GM19239 (cell line): ENCODE measurements at places on chromosomes 7 and 10.

- DNase-seq, result no peak
Measured at GRCh38 chr7:70597066-70597465, 534.9 kb upstream of the GALNT17 start.

- no peak for DNase-seq
Measured at GRCh38 chr10:33861016-33861704, 526.7 kb upstream of the NRP1 start.

GRCh38 chr7:131692131-131692960, 135.9 kb upstream of the PODXL start:
- DNase-seq, result peak; percentile 28

DNA sequence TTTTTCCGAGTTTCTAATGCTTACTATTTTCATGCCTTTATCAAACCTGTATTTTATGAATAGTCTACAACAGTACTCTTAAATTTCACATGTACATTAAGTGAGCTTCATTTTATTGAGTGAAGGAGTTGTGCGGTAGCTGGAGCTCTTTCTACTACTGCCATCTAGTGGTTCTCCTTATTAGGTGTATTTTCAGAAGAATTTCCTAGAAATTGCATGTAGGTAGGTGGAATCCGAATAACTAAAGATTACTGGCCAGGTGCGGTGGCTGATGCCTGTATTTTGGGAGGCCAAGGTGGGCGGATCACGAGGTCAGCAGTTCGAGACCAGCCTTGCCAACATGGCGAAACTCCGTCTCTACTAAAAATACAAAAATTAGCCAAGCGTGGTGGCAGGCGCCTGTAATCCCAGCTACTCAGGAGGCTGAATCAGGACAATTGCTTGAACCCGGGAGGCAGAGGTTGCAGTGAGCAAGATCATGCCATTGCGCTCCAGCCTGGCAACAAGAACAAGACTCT, 38.3 kb downstream of the LRRC72 start:
- peak; percentile 15 for DNase-seq

DNA sequence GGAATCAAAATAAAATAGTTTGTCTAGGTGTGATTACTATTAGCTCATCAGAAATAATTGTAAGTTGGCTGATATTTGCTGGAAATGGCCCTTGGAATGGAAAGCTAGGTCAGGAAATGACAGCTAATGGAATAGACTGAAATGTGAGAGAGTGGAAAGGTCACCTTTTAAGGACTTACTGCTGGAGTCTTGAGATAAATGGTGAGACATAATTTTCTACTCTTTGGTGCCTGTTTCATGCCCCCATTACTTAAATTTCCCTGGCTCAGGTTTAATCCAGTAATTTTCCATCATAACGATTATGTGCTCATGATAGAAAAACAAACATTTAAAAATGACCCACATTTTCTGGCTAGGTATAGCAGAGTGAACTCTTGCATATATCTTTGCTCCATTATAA, 123.6 kb downstream of the ADAM22 start:
- DNase-seq, result no peak

DNA sequence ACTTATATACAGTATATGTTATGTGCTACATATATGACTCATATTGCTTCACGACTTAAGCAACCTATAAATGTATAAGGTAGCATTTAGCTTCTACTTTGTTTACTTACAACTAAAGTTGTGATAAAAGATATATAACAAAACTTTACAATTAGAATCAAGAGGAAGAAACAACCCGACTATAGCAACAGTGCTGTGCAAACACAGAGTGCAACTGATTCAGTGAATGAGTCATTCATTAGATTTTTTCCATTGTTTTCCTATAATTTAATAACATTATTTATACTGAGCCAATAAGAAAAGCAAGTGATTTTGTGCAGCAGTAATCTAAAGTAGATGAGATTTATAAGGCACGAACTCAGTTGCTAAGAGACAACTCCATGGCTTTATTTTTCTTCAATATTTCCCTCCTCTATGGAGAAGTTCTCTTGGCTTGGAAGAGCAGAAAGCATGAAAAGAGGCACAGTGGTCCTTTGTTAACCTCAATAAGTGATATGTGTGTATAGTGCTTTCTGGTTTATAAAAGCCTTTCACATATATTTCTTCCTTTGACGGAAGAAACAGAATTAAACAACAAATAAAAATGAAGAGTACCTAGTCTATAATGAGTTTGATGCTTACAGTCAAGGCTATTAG, 19.8 kb downstream of the CEP41 start:
- no peak for DNase-seq

DNA sequence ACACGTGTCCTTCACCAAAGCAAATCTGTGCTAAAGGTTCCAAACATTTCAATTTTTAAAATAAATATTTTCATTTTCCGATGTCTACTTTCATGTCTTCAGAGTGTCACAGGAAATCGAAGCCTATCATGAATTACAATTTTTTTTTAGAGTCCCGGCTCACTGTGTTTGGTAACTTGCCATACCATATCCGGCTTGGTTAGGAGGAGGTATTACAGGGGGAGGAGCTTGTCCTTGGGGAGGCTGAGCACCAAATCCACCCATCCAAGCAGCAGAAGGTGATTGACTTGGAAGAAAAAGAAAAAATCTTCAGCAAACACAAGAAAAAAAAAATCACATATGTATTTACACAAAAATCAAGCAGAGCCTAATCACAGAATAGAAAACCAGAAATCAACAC, 21.3 kb downstream of the TIAL1 start:
- DNase-seq, result no peak

GRCh38 chr7:159093351-159093971, 51.2 kb downstream of the VIPR2 start:
- no peak for DNase-seq

DNA sequence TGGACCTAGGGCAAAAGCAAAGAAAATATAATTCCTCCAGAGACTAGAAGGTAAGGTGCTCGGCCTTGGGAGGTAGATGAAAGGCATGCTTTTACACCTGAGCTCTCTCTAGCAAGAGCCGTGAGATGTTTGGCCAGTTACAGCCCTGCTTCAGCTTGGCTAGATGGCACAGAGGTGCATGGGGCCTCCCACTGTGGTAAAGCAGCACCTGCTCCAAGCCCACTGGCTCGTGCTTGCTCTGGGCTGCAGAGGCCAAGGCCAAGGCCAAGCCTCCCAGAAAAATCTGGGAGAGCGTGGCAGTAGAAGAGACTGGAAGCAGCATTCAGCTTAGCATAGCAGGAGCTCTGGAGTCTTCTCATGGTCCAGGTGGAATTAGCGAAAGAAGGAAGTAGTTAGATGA, 31.0 kb upstream of the OPALIN start:
- DNase-seq, result no peak

GRCh38 chr10:122855745-122856144, 10.1 kb upstream of the CUZD1 start:
- DNase-seq, result no peak

DNA sequence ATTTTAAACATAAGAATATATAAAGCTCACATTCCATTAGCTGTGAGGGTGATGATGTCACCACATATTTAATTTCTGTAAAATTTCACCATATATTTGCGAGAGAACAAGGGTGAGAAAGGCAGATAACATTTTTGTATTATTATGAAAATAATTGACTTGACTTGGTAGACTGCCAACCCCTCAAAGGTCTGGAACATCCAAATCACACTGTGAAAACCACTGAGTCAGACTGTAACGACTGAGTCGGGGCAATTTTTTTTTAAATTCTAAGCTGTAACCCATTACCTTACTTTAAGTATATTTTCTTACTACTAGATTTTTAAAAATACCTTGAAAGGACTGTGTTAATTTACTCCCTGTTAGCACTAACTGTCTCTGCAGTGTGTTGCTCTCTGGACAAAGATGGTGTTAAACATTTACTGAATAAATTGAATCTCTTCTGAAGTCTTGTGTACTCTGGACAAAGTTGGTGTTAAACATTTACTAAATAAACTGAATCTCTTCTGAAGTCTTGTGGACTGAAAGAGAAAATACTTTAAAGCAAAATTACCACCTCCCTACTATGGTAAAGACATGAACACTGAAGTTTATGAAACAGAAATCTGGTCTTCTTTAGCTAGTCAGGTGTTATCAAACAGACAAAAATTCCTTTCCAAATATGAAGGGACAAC, 14.1 kb downstream of the PDZD8 start:
- no peak for DNase-seq
